Naive B cell (primary cell): ENCODE measurements at places on chromosomes 13 and 19. TPM values are rescaled to one million over a fixed set of nuclear protein-coding genes. Genes with fewer than 3 reads are reported as not detected.

GRCh38 chr19:40335855-40336600 is 12.2 kb downstream of the C19orf47 start:
- no peak for DNase-seq

Gene STARD13
- 0.61 TPM for polyA plus RNA-seq

Gene CNFN
- 36.7 TPM for polyA plus RNA-seq

Gene ANGPTL4
- polyA plus RNA-seq = not detected

GRCh38 chr13:27476943-27477703 is 26.8 kb upstream of the MTIF3 start:
- no peak for DNase-seq

- DNase-seq = no peak
Measured at GRCh38 chr13:27177852-27178251, 6.2 kb upstream of the USP12 start.

- DNase-seq = no peak
Measured at GRCh38 chr13:100022798-100023197, 41.2 kb downstream of the ZIC2 start.

- DNase-seq = no peak
Measured at GRCh38 chr19:50819636-50820035, 4.0 kb downstream of the KLK1 start.
